K562 (cell line): ENCODE measurements at places on chromosomes 7 and 10. TPM values are rescaled to one million over a fixed set of nuclear protein-coding genes. Genes with fewer than 3 reads are reported as not detected.

Gene HSPA12A
- 0.09 and 0.29 TPM in 2 replicates for total RNA-seq

Gene PLEKHS1
- not detected in 2 replicates for total RNA-seq

Gene SFTPA1
- 3.5 and 5.2 TPM in 2 replicates for total RNA-seq

Gene RBM48
- 13.1 and 13.8 TPM in 2 replicates for total RNA-seq

Gene AVPI1
- 9.1 and 10.8 TPM in 2 replicates for total RNA-seq

Gene CXCL12
- 0.18 and 0.49 TPM in 2 replicates for total RNA-seq

Gene FXYD4
- not detected in 2 replicates for total RNA-seq

Gene CDNF
- total RNA-seq: 0.85 and 1.00 TPM in 2 replicates

Gene LZTS2
- total RNA-seq: 38.6 and 42.1 TPM in 2 replicates

Gene NANOS1
- 0.89 and 1.2 TPM in 2 replicates for total RNA-seq
